ENCODE measurements at places on chromosomes 5 and 9. TPM values are rescaled to one million over a fixed set of nuclear protein-coding genes. Genes with fewer than 3 reads are reported as not detected.

- DNase-seq = no peak
Measured at GRCh38 chr5:151248651-151249050, 4.3 kb upstream of the GM2A start.

CCDC152 gene
- total RNA-seq = 1.3 TPM

DNA sequence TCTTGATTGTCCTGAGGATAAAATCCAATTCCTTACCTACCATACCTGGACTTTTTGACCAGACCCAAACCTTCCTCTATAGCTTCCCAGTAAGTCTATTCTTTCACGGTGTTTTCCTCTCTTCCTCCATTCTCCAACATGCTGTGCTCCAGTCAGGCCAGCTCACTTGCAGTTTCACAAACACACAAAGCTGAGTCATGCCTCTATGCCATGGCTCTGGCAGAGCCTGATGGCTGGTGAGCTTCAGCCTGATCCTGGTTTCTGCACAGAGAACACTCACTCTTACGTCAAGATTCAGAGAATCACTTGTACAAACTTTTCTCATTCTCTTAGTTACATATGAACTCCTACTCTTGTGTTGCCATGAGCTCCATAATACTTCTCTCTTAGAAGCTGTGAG lies 27.7 kb upstream of the PAX5 start:
- no peak for DNase-seq

ENC1 gene
- total RNA-seq = 18.8 TPM

HAVCR2 gene
- 33.8 TPM for total RNA-seq

DNA sequence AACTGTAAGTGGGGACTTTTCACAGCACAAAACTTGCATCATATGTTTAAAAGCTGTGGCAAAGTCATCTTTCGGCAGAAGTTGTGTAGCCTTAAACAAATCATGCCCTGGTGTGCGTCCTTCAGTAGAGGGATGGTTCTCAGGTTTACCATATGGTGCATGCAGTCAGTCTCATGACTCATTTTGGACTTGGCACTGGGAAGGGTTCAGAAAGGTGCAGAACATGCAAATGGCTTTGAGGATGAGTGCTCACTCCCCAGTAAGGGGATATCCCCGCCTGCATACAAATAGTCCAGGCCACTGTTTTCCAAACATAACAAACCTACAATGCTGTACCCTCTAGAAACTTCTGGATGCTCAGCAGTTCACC lies 260.3 kb downstream of the NDUFS4 start:
- DNase-seq = no peak

PALM2AKAP2 gene
- total RNA-seq = 26.2 TPM

ARSI gene
- total RNA-seq = 3.5 TPM

DNA sequence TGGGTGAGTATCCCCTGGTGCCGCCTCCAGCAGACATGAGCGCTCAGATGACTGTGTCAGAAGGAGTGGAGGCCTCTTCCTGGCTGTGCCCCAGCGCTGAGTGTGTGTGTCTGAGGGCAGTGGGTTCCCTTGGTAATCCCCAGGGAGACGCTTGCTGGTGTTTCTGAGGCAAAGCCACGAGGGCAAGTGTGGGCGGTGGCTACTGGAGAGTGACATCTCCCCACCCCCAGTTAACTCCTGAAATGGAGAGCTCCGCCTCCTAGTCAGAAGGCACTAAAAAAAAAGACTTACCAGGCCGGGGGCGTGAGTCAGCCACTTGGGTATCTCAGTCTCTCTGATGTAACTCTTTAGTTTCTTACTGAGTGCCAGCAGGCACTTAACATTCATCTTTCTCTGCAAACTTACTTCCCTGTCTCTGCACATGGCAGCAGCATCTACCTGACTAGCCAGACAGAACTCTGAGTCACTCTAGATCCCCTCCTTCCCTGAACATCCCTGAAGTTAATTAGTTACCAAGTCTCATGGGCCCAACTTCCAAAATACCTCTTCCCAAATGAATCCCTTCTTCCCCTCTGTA lies 19.3 kb downstream of the ORM2 start:
- DNase-seq = peak; percentile 92

CXCL14 gene
- total RNA-seq = 42.4 TPM

FBN2 gene
- 0.83 TPM for total RNA-seq

C9orf57 gene
- total RNA-seq = not detected

DNA sequence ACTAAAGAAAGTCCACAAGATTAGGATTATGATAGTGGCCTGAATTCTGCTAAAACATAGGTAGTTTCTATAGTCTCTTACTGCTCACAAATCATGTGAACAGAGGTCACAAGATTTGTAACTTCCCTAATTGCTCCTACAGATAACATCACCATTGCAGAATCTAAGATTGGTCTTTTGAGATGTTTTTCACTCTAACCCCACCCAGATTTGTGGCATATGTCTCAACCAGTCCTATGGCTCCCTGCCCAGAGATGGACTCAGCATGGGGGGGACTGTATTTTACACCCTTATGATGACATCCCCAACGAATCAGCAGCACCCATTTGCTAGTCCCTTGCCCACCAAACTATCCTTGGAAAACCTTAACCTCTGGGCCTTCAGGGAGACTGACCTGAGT lies 1046.2 kb downstream of the CDH12 start:
- no peak for DNase-seq

CKMT2 gene
- 1.4 TPM for total RNA-seq

GRCh38 chr9:94443032-94443722 lies 111.7 kb upstream of the PCAT7 start:
- DNase-seq = no peak

HRCT1 gene
- total RNA-seq = 8.7 TPM

DNA sequence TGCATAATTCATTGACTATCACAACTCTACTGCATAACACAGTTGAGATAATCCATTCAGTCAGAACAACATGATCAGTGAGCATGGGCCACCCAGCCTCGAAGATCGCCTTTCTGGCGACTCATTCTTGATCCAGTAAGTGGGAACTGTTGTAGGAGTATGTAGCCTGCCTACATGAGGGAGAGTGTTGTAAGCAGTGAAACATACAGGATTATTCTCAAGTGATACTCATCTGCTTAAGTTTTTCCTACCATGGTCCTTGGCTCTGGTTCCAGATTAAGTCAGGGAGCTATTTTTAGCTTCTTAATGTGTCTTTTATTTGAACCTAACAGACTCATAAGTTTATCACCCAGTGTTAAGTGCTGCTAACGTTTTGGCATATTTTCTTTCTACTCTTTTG lies 44.0 kb downstream of the TNPO1 start:
- DNase-seq = no peak

DNA sequence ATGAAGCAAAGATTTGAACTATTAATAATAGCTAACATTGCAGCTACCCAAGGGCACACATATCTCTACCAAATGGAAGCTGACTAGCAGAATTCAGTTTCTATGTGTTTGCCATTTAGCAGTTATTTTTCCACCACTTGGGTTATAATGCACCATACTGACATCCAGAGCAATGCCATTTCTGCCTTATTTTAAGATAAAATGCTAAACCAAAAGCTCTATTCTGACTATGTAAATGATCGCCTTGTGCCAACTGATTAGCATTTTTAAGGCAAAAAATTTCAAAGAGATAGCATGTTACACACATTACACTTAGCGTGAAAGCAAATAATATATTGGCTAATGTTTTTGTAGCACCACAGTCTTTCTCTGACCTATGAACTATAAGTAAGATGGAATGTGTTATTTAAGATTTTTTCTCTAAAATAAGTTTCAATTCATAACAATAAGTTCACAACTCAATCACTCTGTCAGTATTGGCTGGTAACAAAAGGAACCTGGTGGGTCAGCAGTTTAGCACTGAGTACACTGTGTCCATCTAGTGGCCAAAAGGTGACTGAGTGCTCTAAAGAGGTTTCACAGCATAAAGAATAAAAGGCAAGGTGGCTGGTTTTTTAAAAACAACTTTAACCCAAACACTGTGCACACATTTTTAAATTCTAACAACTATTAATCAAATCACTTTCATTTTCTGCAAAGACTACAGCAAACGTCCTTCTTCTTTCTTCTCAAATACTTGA lies 443.5 kb downstream of the PDE4D start:
- no peak for DNase-seq

HBEGF gene
- 43.2 TPM for total RNA-seq

GRCh38 chr9:110152704-110153374 lies 55.1 kb downstream of the C9orf152 start:
- no peak for DNase-seq

- no peak for DNase-seq
Measured at GRCh38 chr5:171155621-171156020, 153.4 kb upstream of the TLX3 start.

- no peak for DNase-seq
Measured at GRCh38 chr9:99138424-99139284, 33.7 kb downstream of the TGFBR1 start.

- DNase-seq = no peak
Measured at GRCh38 chr9:124372038-124372437, 43.2 kb downstream of the PSMB7 start.

DNA sequence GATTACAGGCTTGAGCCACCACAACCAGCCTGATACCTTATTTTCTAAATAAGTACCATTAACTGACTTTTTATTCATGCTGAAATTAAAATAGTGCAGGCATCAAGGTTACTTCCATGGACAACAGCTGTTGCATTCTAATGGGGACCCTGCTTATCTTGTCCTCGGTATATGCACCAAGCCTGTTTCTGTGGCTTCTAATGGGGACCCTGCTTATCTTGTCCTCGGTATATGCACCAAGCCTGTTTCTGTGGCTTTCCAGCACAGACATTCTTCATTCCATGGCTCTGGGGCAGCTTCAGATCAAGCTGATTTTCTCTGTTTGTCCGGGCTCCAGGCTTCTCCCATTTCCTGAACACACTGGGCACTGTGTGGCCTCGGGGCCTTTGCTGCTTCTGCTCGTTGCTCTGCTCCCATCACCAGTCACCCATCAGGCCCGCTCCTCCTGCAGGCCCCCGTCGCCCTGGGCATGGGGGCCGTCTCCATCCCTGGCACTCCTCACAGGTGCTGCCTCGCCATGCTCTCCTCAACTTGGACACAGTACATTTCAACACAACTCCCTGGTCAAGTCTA lies 30.7 kb downstream of the ZNF354A start:
- DNase-seq = no peak

DNA sequence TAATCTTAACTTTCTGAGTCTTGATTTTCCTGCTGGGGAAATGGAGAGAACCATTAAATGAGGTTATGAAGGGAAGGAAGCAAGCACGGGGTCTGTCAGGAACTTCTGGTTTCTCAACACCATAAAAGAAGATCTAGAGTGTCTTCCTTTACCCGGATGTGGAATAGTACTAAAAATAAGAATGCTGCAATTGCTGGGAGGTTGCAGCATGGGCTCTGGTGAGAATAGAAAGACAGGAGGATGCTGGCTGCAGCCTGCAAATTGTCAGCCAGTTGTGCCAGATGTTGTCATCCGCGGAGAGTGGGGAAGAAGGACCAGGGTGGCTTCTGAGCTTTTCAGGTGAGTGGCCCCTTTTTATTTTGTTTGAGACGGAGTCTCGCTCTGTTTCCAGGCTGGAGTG lies 69.3 kb upstream of the STC2 start:
- DNase-seq = no peak

- DNase-seq = peak; percentile 3
Measured at GRCh38 chr5:179168664-179169063, 108.5 kb downstream of the ZNF354C start.

GRCh38 chr5:67156976-67157583 lies 39.5 kb downstream of the CD180 start:
- no peak for DNase-seq

- DNase-seq = no peak
Measured at GRCh38 chr5:159091596-159092331, 8.0 kb downstream of the EBF1 start.

DNA sequence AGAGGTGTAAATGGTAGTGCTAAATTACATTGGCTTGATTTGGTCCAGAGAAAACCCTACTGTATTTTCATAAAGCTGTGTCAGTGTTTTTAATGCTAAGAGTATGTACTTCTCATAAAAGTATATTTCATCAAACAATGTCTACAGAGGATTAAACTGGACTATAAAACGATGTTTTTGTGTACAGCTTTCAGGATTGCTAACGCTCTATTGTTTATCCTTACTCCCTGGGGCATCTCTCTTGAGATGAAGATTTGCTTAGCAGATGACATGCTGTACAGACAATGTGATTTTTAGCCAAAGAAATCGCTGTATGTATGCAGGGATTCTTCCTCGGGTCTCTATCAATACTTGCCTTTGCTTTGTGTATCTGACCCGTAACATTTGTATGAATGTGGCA lies 216.0 kb downstream of the FBXL7 start:
- no peak for DNase-seq

DNA sequence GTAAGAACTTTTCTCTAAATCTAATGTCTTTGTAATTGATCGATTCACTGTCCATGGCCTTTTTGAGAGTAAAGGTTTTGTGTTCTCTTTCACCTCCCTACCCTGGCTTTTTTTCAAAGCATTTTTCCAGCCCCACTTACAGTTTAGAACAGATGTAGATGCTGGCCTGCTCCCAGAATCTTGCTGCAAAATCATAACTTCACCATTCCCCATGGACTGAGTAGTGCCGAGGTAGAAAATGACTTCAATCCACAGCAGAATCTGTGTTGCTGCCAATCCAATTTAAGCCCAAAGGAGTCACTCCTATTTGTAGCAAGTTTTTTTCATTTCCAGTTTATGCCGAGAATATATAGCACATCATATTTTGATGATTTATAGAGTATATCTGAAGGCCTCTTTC lies 46.5 kb upstream of the CEMIP2 start:
- DNase-seq = no peak

GRCh38 chr5:126755593-126755992 lies 21.3 kb upstream of the LMNB1 start:
- no peak for DNase-seq

- no peak for DNase-seq
Measured at GRCh38 chr9:75418518-75418917, 330.2 kb downstream of the OSTF1 start.

TMEM174 gene
- total RNA-seq = not detected

- DNase-seq = no peak
Measured at GRCh38 chr5:132396589-132397031, 27.1 kb downstream of the SLC22A5 start.

- peak; percentile 93 for DNase-seq
Measured at GRCh38 chr9:33721674-33722358, 73.5 kb upstream of the PRSS3 start.

GRCh38 chr9:96317335-96317980 lies 15.5 kb upstream of the HSD17B3 start:
- peak; percentile 61 for DNase-seq

MOB3B gene
- 22.7 TPM for total RNA-seq

- DNase-seq = no peak
Measured at GRCh38 chr9:14007190-14007769, 306.7 kb downstream of the NFIB start.

- no peak for DNase-seq
Measured at GRCh38 chr5:98458004-98458403, 315.5 kb upstream of the RGMB start.

- no peak for DNase-seq
Measured at GRCh38 chr9:4106081-4106759, 193.6 kb downstream of the GLIS3 start.

GRCh38 chr9:122218071-122218934 lies 10.5 kb downstream of the LHX6 start:
- DNase-seq = no peak

- no peak for DNase-seq
Measured at GRCh38 chr5:142726188-142726731, 40.4 kb upstream of the FGF1 start.
